ENCODE measurements at places on chromosomes 5 and 9. TPM values are rescaled to one million over a fixed set of nuclear protein-coding genes. Genes with fewer than 3 reads are reported as not detected.

DNA sequence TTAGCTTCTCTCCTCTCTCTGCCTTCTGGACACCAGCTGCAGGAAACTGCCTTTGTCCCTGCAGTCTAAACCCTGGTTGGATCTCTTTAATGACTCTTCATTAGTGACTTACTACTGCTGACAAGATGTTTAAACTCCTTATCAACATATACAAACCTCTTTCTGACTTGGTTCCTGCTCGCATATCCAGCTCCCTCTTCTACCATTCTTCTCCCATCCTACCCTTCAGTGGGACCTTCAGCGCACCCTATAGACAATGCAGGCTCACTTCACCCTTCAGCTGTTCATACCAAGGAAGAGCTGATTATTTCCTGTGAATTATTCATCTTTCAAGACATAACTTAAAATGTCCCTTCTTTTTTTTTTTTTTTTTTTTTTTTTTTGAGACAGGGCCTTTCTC lies 436.5 kb downstream of the KIAA0825 start:
- peak; percentile 24 for DNase-seq

DNA sequence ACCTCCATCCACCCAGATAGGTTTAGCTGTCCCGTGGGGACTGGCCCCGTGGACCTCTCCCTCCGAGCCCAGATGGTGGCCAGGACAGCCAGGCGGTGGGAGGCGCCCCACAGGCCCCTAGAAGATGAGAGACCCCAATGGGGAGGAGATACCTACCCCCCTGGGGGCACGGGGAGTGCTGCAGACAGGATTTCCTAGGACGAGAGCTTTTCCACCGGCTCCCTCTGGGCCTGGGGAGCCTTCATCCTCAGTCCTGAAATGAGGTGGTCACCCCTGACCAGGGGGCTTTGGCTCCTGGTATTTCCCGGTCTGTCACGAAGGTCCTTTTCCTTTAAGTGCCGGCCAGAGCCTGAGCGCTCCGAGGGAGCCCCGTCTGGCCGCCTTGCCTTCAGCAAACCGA lies 46.8 kb downstream of the MRPL36 start:
- peak; percentile 7 for DNase-seq

GRCh38 chr5:140113180-140113698 lies 670 bp upstream of the PURA start:
- DNase-seq, result peak; percentile 73

DNA sequence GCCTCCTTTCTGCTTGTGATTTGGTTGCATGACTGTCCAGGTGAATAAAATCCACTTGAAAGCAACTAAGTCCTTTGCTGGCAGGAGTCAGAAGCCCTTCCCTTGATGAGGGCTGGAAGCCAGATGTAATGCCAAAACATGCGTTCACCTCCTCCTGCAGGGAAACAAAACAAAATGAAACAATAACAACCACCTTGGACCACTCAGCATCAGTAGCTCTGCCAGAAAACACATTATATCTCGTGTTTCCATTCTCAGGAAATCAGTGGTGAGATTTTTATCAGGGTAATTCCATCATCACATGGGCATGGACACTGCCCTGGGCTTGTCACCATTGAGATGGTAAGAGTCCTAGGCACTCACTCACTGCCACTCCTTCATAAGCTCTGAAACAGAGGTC lies 350.3 kb upstream of the ACTBL2 start:
- DNase-seq, result no peak

DNA sequence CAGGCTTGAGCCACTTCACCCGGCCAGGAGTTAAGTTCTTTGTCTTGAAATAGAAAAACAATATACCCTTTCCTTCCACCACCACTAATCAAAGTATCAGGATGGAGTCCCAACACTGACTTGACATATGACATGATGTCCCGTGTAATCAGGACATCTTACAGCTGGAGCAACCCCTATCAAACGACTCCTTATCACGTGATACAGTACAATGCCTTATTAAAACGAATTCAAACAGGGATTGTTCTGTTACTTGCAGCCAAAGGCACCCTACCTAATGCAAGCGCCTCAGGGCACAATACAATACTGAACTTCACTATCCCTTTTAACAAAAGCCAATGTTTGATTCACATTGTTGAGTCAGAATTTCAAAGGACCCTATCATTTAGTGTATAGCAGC lies 261.3 kb downstream of the SLIT3 start:
- no peak for DNase-seq

DNA sequence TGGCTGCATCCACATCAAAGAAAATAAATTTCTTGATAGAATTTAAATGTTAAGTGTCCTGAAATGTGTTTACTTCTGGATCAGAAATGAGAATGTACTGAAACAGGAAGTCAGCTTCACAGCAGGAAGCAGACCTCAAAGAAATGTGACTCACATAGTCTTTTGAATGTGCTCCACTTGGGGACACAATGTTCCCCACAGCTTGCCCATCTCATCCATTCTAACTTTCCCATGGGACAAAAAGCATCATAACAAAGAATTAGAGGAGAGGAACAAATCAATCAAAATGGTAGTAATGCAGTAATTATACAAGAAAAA lies 85.7 kb downstream of the GRAMD2B start:
- no peak for DNase-seq

DNA sequence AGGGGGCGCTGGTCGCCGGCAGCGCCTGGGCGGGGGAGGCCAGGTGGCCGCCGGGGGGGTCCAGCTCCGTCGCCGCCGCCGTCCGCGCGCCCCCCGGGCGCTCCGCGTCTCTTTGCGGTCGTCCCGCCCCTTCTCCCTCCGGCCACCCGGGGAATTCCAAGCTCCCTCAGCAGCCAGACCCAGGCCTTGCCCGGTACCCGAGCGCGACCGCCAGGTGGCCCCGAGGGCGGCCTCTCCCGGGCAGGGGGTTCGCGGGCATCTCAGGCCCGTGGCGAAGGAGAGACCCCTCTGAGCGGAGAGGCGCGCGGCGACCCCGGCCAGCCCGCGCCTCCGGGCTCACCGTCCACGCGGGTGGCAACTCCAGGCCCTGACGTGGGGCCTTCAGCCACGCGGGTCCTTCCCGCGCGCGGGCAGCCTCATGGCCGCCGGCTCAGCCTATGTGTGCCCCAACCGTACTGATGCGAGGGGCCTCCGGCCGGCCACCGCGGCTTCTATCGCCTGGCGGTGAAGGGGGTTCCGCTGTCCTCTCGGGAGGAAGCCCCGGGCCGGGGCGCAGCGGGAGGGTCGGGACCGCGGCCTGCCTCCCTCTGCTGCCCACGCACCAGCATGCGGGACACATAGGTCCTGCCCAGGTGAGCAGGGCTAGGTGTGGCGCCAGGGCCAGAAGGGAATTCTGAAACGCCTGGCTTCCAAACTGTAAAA lies 529 bp upstream of the NRARP start:
- DNase-seq, result peak; percentile 75

DNA sequence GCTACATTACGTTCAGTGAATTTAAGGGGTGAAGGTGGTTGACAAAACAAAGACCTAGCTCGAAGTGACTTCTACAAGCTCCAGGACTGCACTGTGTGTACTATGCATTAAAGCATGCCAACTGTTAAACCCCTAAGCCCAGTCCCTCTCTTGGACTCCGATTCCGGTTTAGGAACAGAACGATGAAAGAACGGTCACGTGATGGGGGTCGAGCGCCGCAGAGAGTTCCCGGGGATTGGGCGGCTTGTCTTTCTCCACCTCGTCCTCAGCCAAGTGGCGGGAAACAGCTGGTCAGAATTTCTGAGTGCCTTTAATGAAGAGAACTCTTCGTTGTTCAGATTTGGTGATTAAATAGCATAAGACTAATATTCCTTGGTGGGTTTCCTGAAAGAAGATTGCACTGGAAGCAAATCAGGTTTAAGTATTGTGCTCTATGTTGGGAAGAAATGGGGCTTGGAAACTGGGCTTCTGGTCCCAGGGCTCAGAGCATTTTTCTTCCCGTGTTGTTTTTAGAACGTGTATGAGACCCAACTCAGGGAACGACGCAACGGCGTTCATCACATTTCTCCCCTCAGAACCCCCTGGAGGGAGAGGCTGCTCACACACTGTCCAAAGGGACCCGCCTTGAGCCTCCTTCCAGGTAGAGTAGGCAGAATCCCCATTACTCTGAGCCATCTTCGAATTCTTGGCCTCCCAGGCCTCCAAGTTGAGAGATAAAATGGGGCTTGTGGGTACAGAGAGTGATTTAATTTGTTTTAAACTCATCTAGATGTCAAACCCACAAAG lies 25.3 kb downstream of the IRX2 start:
- no peak for DNase-seq

DNA sequence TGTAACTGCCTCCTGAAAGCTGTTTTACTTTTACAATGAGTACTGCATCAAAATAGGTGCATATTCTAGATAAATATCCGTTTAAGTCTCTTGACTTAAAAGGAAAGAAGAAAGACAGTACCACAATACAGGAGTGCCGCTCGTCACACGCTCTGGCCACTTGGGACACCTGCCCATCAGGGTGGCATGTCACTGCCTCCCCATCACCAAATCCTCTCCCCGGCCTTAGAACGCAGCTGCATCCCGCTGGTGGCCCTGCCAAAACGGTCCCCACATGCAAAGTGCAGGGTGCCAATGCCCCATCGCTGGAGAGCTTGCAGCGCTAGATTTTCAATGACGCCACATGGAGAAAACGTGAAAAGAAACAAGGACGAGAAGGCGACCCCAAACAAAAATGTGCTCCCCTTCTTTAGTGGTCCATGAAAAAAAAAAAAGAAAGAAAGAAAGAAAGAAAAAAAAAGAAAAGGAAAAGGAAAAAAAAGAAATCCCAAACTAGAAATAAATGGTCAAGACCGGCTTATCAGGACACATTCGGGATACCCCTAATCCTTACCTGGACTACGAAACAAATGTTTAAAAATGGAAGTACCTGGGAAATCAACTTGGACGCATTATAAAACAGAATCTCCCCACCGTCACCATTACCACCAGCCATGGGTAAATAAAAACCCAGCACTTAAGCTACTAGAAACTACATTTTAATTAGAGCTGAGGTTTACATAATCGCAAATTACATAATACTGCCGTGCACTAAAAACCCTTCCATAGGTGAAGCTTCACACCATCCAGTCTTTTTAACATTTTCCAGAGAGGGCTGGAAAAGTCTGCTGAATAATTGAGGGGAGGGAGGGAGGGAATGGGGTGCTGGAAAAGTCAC lies 1.0 kb downstream of the ANKH start:
- DNase-seq, result no peak

DNA sequence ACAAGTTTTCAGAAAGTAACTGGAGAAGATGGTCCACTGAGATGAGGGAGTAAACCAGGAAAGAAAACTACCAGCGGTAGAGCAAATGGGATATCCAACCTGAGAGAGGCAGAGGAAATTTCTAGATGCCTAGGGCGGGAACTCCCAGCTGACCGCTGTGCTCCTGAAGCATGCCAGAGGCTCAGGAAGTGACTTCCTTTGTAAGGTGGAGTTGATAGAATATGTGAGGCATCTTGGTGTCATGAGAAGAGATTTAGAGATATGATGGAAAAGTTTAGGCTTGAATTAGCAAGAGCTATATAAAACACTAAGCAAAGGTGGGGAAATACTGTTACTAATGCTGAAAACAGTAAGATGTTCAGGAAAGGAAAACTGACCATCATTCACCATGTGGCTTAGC lies 124.1 kb downstream of the C9orf152 start:
- DNase-seq, result no peak

DNA sequence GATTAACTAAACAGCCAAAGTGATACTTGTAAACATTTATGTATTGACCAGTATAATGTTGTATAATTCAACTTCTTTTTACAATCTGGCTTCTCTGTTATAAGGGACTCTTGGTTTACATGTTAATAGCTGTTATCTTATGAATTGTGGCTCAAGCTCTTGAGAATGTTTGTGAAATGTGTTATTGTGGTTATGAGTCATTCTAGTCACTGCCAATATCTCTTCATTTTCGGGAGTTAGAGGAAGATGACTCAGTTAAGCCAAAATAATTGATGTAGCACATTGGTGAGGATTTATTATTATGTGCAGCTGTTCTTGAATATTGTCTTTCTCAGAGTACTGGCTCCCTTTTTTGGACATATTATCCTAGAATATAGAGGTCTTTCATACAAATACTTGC lies 655.2 kb upstream of the RIOK2 start:
- DNase-seq, result no peak

DNA sequence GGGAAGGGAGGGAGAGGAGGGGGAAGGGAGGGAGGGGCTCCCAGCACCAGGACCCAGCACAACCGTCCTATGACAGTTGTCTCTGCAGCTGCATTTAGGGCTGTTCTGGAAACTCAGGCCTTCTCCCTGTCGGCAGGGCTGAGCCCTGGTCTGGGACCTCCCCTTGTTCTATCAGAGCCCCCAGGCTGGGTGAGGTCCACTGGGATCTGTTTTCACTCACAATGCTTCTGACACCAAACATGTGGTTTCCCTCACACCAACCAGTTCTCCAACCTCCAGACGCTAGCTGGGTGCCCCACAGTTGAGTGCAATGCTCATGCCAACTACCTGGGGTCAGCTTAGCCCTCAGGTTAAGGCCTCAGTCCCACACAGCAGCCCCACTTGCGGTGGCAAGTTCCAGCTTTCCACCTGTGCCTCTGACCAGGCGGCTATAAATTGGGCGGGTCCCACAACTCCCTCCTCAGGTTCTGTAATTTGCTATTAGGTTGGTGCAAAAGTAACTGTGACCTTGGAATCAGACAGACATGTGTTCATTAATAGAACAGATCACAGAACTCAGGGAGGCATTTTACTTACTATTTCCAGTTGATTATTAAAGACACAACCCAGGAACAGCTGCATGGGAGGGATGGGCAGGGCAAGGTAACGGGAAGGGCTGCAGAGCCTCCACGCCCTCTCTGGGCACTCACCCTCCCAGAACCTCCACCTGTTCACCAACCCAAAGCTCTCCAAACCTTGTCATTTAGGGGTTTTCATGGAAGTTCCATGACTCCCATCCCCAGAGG lies 13.5 kb downstream of the ADAMTS2 start:
- no peak for DNase-seq

- DNase-seq, result no peak
Observed at GRCh38 chr9:93148721-93149120, 14.7 kb upstream of the NINJ1 start.

GRCh38 chr9:134738869-134739659 lies 97.5 kb downstream of the COL5A1 start:
- peak; percentile 83 for DNase-seq

DNA sequence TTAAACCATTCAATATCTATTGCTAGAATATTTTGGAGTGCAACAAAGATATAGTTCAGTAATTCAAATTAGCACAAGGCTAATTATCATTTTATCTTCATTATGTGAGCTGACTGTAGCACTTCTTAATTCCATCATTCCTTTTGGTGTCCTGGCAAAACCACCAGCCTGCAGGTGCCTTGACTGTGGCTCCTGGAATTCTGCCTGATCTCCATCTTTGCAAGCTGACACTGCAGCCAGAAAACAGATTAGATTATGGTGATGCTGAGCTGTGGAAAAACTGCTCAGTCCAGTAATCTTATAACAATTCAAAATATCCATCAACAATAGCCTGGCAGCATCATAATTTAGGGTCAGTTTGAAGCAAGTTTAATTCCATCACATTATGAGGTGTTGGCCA lies 919.5 kb downstream of the DTWD2 start:
- DNase-seq, result no peak

The SLC6A3 gene
- 0.53 TPM for total RNA-seq

The ASTN2 gene
- total RNA-seq, result 18.7 TPM

The SPINK9 gene
- total RNA-seq, result not detected

The KDM3B gene
- 87.9 TPM for total RNA-seq

The PKN3 gene
- 24.1 TPM for total RNA-seq

The TLX3 gene
- total RNA-seq, result 0.16 TPM

Measured in WTC11 (cell line).